Body of pancreas (tissue), 4 donors: ENCODE measurements at places on chromosomes 2 and 18. TPM values are rescaled to one million over a fixed set of nuclear protein-coding genes. Genes with fewer than 3 reads are reported as not detected.

The ECEL1 gene
- total RNA-seq, result not detected

The UPP2 gene
- not detected for total RNA-seq

The UGT1A10 gene
- 0.99 TPM for total RNA-seq

The SLC40A1 gene
- 61.2 TPM for total RNA-seq

DNA sequence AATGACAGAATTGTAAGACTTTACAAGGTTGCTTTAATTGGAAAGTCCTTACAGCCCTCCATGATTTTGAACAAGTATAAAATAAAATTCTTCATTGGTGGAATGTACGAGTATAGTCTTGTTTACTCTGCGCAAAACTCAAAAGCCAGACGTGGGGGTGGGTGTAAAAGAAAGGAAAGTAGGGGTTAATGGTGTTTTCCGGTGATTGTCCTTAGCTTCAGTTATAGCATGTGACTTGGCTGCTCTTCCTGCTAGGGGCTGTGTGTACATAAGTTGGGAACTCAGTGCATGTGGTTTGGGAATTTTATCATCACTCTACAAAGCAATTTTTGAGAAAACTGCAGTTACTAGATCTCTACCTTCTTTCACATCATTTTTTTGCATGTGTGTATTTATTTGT lies 82.4 kb upstream of the CAVIN2 start:
- no peak for DNase-seq

DNA sequence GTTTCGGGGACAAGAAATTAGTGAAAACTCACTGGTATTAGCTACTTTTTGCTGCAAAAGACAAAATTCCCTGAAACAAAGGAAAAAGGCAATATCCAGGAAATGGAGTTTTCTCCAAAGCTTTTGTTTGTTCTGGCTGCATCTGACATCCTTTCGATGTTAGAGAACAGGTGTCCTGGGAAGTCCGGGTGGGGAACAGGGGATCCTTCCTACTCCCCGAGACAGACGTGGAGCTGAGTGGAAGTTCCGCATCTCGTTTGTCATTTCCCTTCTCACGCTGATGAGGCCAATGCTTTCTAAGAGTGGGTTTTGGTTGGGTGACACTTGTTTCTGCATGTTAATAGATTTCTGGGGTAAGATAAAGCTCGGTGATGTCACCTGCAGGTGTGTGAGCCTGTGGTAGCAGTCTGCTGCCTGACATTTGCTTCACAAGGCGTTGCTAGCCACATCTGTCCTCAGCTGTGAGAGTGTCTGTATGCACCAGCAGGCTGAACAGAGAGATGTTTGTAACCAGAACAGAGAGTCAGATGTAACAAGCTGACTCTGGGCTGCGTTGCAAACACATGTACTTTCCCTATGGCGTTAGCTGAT lies 125.9 kb downstream of the ACOXL start:
- no peak for DNase-seq

GRCh38 chr2:16622399-16622968 lies 43.1 kb downstream of the CYRIA start:
- no peak for DNase-seq

- no peak for DNase-seq
These were observed 34.3 kb upstream of the KCNG2 start for GRCh38 chr18:79763407-79763806.

DNA sequence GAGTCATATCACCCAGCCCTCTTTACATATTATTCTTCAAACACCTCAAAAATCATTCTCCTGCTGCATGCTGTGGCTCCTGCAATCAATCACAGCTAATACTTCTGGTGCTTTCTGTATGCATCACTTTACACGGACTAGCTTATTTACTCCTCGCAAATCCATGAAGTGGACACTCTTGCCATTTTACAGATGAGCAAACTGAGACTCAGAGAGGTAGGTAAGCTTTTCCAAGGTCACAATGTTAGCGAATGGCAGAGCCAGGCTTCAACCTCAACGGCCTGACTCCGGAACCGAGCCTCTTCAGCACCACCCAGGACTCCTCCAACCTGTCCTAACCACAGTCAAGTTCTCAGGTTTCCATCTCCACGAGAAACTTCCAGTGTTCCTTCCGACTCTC lies 36.8 kb downstream of the TCF4 start:
- DNase-seq, result no peak
